ENCODE measurements at places on chromosomes 7 and 10.

GRCh38 chr10:36779238-36779846, 346.1 kb upstream of the ANKRD30A start:
- peak; percentile 71 for DNase-seq

DNA sequence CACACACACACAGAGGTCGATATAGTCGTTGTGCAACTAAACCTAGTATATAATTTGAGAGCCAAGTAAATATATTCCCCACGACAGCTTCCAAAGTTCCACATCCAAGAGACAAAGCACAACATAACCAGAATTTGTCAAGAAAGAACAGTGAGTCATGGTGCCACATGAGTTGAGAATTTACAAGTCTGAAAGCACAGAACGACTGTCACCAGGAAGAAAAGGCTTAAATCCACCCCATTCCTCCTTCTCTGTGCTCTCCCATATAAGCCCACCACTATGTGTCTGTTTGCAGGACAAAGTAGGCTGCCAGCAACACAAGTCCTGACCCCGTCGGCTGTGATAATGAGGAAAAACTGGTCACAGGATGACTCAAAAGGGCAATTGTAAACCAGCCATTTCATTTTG, 32.8 kb downstream of the GSAP start:
- peak; percentile 24 for DNase-seq

DNA sequence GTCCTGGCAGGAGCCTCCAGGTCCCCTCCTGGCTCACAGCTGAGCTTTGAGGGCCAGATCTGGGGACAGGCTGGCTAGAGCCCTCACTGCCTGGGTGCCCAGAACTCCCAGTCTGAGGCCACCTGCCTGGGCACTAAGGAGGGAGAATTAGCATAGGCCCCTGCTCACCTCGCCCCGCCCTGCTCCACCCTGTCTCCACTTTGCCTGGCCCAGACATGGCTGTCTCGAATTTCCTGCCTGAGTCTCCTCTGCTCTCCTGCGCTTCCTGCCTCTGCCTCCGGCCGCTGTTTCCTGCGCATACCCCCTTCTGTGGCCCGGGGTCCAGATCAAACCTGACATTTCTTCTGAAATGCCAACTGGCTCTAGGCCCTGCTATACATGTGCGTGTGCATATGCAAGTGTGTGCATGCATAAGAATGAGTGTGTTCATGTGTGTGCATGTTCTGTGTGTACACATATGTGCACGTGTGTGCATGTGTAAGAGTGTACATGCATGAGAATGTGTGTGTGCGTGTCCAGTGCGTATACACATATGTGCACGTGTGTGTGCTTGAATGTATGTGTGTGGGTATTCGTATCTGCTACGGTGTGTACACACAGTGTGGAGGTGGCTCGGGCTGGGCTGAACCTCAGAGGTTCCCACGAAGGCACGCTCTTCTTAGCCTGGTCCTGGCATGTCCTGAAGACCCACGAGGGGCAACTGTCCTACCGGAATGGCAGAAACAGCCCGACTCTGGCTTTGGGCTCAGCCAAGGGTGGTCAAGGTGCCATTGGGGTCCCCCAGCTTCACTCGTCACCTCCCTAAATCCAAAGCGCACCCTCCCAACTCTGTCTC, 64.9 kb downstream of the MYL10 start:
- DNase-seq, result no peak

DNA sequence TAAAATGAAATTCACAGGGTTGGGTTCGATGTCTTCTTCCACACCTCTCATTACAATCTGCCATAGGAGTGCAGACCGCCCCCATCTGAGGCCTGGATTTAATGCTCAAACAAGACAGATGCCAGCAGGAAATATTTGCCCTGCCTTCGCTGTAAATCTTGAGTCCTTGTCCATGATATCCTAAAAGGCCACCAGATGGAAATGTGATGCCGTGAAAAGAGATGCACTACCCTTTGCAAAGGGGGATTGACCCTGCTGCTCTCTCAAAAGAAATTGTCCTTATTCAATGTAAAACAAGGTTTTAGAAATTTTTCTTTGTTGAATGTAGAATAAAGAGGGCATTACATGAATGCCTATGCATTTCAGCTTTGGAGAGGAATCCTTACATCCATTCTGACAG, 37.5 kb downstream of the AGAP4 start:
- peak; percentile 48 for DNase-seq

DNA sequence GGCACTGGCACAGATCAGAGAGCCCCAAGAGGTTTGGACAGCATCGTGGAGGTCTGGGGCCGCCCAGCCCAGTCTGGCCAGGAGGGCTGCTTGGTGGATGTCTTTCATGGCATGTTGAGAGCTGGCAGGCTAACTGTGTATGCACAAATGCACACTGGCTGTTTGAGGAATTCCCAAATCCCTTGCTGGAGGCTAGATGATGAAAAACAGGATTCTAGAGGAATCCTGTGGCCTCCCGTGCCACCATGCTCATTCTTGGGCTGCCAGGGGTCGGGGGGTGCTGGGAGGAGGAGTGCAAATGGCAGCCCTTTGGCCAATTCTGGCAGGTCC, 26.5 kb downstream of the LEP start:
- peak; percentile 66 for DNase-seq

- peak; percentile 18 for DNase-seq
Measured at GRCh38 chr7:7799138-7799537, 80.7 kb upstream of the RPA3 start.

GRCh38 chr7:17769918-17770317, 170.4 kb downstream of the SNX13 start:
- peak; percentile 72 for DNase-seq
